ENCODE measurements at places on chromosomes 7 and 10. TPM values are rescaled to one million over a fixed set of nuclear protein-coding genes. Genes with fewer than 3 reads are reported as not detected.

- no peak overlapping the region for H3K27ac ChIP-seq
- H3K4me3 ChIP-seq: no peak overlapping the region
- H3K4me1 ChIP-seq: no peaks in the 10 kb centered on the region
- no peak for DNase-seq
- H3K27me3 ChIP-seq: no peaks in the 10 kb centered on the region
Observed at GRCh38 chr7:79425665-79426064, 27.8 kb downstream of the MAGI2 start.

DNA sequence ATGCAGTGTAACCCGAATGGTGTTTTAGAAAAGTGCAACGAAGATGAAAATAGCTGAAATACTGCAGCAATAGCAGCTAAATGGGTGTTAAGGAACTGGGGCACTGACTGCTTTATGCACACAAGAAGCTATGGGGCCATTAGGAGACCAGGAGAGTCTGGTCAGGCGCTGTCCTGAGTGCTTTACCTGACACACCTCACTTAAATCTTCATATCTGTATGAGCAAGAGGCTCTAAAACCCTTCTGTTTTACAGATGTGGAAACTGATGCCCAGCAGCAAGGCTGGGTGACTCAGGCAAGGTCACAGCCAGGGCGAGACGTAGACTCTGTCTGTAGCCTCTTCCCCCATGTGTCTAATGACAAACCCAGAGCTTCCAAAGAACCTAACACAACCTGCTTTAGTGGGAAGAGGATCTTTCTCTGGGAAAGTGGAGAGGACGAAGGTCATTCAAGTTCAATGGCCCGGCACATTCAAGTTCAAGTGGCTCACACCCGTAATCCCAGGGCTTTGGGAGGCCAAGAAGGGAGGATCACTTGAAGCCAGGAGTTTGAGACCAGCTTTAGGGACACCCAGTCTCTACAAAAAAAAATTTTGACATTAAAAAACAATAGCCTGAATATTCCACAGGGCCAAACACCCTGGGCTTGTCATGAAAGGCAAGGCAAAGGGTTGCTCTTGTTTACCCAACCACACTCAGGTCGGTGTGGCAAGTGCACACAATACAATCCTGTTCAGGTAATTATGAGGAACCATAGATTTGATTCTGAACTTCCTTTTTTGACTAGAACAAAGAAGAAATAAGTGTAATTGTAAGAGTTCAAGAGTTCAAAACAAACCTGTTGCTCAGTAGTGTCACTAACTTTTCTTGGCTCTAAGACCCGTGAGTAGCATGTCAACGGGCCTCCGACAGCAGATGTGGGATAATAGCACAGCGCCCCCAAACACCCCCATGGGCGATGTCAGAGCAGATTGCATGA lies 53.7 kb upstream of the KLF6 start:
- H3K4me3 ChIP-seq: no peak overlapping the region
- H3K27ac ChIP-seq: no peak overlapping the region
- H3K4me1 ChIP-seq: no peaks in the 10 kb centered on the region

- no peak overlapping the region for H3K27ac ChIP-seq
- no peaks in the 10 kb centered on the region for H3K27me3 ChIP-seq
- H3K36me3 ChIP-seq: no peaks in the 10 kb centered on the region
- DNase-seq: no peak
Observed at GRCh38 chr7:9921326-9921725, 1052.3 kb upstream of the PHF14 start.

- H3K27me3 ChIP-seq: no peaks in the 10 kb centered on the region
- H3K27ac ChIP-seq: no peak overlapping the region
- DNase-seq: no peak
- peaks cover 7% of the 10 kb centered on the region for H3K4me1 ChIP-seq
- peaks cover 11% of the 10 kb centered on the region for H3K36me3 ChIP-seq
Observed at GRCh38 chr7:105496521-105496920, 25.6 kb downstream of the PUS7 start.

DNA sequence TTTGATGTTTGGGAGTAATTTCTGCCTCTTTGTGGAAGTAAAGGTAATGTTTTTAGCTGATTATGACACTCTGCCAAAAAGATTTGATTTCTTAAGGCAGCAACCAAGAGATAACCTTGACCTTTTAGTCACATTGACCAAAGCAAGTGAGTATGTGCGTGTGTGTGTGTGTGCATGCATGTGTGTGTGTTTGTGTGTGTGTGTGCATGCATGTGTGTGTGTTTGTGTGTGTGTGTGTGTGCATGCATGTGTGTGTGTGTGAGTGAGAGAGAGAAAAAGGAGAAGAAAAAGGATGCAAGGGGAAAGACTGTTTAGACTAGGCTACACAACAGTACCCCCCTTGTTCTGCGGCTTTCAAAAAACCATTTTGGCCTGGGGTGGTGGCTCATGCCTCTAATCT lies 88.1 kb upstream of the NPVF start:
- DNase-seq: no peak
- no peak overlapping the region for H3K27ac ChIP-seq
- no peaks in the 10 kb centered on the region for H3K36me3 ChIP-seq
- H3K4me3 ChIP-seq: no peak overlapping the region
- peaks cover 3% of the 10 kb centered on the region for H3K4me1 ChIP-seq

GRCh38 chr10:48300556-48300955 lies 5.9 kb upstream of the MAPK8 start:
- DNase-seq: no peak
- H3K27ac ChIP-seq: no peak overlapping the region

The HSPA12A gene
- 8.5 TPM for polyA plus RNA-seq

All from keratinocyte (primary cell).